ENCODE measurements at places on chromosomes 6 and 20.

DNA sequence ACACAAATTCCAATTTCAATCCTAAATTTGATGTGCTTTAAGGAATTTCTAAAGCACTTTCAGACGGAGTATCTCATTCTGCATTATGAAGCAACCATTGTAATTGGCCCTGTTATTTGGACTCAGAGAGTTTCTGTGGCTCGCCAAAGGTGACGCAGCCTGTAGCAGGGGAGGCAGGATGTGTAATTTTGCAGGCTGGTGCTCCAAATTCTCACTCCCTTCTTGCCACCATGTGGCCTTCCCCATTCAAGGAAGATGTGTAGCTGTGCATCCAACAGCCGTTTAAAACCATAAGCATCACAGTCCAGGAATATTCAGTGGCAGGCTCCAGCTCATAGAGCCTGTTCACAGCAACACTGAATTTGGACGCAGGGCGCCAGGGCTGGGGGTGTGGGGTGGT is 45.8 kb downstream of the AGPAT4 start:
- no peak for DNase-seq

- DNase-seq, result no peak
Observed at GRCh38 chr6:8088886-8089285, 13.5 kb downstream of the EEF1E1 start.

DNA sequence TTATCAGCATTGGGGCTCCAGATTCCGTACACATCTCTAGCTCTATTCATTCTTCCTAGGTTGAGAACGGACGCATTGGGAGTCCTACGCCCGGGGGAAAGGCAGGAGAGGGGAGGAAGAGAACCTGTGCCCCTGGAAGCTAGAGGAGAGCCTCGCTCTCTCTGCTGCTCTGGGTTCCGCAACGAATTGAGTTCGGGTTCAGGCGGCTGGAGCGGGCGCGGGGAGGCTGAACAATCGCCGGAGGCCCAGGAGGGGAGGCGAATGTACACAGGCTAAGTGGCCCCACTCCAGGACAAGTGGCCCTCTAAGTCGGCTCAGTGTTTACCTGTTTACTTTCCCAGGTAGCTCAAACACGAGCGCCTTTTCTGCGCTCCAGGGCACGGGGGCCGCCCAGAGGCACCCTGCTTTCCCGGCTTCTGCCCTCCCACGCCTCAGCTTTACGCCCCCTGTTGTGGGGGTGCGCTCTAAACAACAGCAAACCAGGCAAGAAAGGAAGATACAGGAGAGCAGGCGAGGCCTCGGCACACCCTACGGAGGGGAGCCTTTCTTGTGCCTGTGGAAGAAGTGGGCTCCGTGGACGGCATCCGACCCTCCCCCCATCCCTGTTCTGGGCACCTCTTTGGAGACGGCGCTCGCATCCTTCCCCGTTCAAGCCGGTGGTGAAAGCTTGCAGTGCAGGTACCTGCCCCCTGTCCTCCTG is 4.6 kb upstream of the NKX2-2 start:
- DNase-seq, result no peak

DNA sequence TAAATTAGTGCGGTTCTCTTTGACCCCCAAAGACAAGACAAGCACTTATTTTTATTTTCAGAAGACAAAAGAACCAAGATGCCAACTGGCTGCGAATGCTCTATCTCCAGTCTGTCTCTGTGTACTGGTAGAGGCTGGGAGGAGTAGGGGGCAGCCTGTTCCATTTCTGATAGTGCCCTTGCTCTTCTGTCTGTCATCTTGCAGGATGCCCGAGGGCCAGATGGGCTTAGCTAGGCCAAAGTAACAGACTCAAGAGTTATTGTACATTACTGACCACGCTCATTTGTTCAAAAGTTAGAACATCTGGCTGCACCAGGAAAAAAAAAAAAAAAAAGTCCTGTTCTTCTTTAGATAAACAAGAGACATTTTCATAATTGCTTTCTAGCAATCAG is 198.1 kb upstream of the UST start:
- DNase-seq, result no peak

GRCh38 chr6:4849226-4850022 is 73.2 kb downstream of the CDYL start:
- no peak for DNase-seq

- no peak for DNase-seq
Observed at GRCh38 chr6:147166992-147167391, 37.2 kb upstream of the STXBP5 start.

GRCh38 chr6:5302995-5303622 is 41.8 kb downstream of the FARS2 start:
- DNase-seq, result no peak

DNA sequence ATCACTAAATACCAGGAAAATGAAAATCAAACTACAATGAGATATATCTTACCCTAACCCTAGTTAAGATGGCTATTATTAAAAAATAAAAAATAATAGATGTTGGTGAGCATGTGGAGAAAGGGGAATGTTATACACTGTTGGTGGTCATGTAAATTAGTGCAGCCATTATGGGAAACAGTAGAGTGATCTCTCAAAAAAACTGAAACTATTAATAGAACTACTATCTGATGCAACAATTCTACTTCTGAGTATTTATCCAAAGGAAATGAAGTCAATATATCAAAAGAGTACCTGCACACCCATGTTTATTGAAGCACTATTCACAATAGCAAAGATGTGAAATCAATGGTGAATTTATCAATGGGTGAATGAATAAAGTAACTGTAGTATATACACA is 48.6 kb downstream of the HLA-A start:
- DNase-seq, result no peak

- no peak for DNase-seq
Observed at GRCh38 chr6:11795403-11795802, 16.8 kb upstream of the ADTRP start.

DNA sequence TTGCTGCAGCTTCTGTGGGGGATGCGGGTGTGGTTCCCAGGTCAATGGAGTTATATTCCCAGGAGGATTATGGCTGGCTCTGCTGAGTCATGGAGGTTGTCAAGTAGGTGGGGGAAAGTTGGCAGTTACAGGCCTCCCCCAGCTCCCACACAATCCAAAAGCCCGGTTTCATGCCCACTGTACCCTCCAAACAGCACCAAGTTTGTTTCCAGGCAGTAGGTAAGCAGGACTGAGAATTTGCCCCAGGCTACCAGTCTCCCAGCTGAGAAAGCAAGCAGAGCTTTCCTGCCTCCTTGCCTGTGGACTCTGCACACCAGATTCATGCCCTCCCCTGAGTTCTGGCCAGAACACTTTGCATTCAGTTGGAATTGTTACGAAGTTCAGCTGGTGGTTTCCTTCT is 578.2 kb downstream of the MEI4 start:
- no peak for DNase-seq

- no peak for DNase-seq
Observed at GRCh38 chr6:88566746-88567534, 396.5 kb downstream of the RNGTT start.

DNA sequence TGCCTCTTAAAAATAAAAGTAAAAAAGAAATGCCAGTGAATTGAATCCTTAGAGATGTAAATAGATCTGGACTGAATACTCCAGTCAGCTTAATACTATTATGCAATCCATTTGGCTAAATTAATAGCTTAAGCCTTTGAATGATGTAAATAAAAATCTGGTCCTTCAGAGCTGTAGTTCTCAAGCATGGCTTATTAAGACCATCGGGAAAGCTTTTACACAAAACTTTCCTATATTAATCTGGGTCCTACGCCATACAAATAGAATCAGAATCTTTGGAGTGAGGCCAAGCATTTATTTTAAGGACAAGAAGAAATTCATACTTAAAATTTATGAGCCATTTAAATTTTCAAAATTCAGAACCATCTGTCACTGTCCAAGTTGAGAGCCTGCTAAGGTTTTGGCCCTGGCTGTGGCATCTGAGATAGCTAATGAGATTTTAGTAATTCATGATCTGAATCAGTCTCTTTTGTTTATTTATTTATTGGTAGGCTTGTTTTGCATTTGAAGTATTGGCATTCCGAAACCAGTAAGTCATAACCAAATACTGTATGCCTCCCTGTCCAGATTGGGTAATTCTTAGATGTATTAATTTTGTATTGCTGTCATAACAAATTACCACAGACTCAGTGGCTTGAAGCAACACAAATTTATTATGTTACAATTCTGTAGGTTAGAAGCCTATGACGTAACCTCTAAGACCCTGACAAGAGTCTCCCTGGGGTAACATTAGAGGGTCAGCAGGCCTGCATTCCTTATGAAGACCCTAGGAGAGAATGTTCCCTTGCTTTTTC is 228.1 kb upstream of the RAB32 start:
- DNase-seq, result no peak

DNA sequence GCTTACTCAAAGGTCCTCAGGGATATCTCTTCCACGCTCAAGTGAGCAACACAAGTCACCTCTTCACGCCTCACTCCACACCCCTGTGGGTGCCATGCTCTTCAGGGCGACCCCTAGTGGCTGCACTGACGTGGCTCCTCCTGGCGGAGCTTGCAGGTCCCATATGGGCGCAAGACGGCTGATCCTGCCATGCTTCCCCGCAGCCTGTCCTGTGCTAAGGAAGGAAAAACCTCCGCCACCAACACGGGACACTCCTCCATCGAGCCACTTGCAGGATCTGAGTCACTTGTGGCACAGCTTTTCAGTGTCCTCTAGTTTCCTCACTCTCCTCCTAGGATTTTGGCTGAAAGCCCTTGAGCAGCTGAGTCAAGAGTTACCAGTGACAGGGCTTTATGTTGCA is 90.7 kb downstream of the KHDC1L start:
- peak; percentile 74 for DNase-seq

- no peak for DNase-seq
Observed at GRCh38 chr20:34622821-34623451, 54.0 kb downstream of the PIGU start.
